ENCODE measurements at places on chromosomes 6 and 20.

GRCh38 chr6:17458966-17459365 lies 65.6 kb downstream of the CAP2 start:
- DNase-seq = no peak

- DNase-seq = no peak
Observed at GRCh38 chr6:115067690-115068447, 725.0 kb upstream of the HS3ST5 start.

- no peak for DNase-seq
Observed at GRCh38 chr20:4138056-4138455, 122.7 kb upstream of the RNF24 start.

GRCh38 chr20:16732506-16733152 lies 2.8 kb downstream of the SNRPB2 start:
- DNase-seq = peak; percentile 1

GRCh38 chr20:2815242-2815900 lies 584 bp downstream of the C20orf141 start:
- DNase-seq = no peak

- DNase-seq = no peak
Observed at GRCh38 chr6:144415835-144416237, 130.7 kb downstream of the UTRN start.

DNA sequence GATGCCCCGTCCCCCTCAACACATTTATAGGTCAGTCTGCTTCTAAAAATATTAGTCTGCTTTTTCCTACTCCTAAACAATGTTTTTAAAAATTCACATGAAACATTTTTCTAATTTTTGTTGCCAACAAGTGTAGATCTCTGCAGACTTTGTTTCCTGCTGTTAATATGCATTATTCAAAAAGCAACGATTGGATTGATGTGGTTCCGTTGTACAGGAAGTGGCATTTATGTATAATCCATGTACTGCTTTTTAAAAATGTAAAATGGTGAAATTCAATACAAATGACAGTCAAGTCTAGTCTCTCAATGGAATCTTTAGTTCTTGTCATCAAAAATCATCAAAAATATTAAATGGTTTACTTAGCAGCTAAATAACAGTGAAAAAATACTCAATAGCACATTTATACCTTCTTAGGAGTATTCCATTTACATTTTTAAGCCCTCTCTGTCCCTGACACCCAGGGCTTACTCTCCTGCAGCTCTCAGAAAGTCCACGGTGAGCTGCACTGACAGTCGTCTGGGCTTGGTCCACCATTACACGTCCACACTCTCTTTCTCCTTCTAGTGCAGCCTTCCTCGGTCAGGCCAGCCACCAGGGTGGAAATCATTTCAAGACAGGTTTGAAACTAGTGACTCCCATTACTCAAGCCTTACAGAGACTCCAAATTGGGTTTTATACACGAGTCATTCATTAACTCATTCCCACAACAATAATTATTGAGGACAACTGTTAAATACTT lies 211.5 kb downstream of the TMEM200A start:
- no peak for DNase-seq

- DNase-seq = peak; percentile 71
Observed at GRCh38 chr6:129621252-129621651, 88.7 kb downstream of the ARHGAP18 start.

GRCh38 chr6:49551078-49551865 lies 804 bp downstream of the C6orf141 start:
- DNase-seq = peak; percentile 37

- DNase-seq = no peak
Observed at GRCh38 chr6:158908606-158909005, 89.4 kb upstream of the EZR start.

GRCh38 chr6:168278904-168279303 lies 40.7 kb downstream of the DACT2 start:
- no peak for DNase-seq

DNA sequence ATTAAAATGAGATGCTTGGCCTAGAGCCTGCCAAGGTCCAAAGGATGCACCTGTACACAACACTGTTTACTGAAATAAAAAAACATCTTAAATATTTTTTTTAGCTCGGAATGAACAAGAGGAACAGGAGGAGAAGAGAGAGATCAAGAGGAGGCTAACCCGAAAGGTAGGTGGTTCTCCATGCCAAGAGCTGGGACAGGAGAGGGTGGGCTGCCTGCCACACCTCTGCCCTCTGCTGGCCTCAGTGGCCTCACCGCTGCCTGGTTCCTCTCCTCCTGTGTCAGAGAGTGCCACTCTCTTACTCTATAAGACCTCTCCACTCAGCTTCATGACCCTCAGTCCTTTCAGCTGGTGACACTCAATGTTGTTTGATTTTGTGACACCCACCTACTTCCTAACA lies 50.2 kb downstream of the TBC1D7 start:
- no peak for DNase-seq

DNA sequence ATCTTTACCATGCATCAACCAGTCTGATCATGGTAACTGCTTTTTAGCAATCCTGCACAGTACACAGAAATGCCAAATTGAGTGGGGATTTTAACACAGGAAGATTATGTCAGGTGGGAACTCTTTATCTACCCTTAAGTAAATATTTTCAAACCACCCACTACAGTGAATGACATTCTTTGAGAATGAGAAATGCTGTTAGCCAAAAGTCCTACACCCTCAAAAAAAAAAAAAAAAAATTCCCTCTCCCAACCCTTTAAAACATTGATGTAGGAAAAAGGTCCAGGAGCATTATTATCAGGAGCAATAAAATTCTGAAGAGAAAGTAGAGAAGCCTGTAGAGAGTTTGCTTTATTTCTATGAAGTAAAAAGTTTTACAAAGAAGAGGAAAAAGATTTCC lies 307.2 kb upstream of the THEMIS start:
- no peak for DNase-seq

GRCh38 chr20:891706-892080 lies 24.4 kb downstream of the ANGPT4 start:
- DNase-seq = no peak

GRCh38 chr6:327538-328116 lies 35.3 kb downstream of the DUSP22 start:
- no peak for DNase-seq

GRCh38 chr6:41683523-41684310 lies 45.4 kb downstream of the MDFI start:
- DNase-seq = peak; percentile 76

DNA sequence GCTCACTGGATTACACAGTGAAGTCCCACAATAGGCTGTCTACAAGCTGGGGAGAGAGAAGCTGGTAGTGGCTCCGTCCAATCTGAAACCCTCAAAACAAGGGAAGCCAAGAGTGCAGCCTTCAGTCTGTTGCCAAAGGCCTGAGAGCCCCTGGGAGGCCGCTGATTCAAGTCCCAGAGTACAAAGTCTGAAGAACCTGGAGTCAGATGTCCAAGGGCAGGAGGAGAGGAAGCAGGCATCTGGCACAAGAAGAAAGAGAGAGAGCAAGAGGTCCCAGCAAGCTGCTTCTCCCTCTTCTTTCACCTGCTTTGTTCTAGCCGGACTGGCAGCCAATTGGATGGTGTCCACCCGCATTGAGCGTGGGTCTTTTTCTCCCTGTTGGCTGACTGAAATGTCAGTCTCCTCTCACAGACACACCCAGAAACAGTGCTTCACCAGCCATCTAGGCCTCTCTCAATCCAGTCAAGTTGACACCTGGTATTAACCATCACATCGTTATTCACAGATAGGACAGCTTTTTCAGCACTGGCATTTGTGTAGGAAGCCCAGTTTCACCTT lies 51.2 kb downstream of the CRYBG1 start:
- DNase-seq = no peak

DNA sequence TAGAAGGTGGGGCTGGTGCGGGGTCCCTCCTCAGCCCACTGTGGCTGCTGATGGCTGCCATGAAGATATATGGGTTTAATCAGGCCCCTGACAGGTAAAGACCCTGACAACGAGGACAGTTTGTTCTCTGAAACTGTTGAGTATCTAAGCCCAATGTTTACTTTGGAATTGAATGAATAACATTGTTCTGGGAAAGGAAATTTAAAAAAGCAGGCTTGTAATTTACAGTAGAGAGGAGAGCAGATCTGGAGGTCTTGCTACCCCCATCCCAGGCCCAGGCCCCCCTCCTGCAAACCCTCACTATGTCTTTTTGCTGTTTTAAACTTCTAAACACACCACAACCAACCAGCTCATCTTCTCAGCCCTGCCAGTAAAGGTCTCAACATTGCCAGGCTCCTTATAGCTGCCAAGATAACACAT lies 171.3 kb downstream of the CDC5L start:
- DNase-seq = no peak

DNA sequence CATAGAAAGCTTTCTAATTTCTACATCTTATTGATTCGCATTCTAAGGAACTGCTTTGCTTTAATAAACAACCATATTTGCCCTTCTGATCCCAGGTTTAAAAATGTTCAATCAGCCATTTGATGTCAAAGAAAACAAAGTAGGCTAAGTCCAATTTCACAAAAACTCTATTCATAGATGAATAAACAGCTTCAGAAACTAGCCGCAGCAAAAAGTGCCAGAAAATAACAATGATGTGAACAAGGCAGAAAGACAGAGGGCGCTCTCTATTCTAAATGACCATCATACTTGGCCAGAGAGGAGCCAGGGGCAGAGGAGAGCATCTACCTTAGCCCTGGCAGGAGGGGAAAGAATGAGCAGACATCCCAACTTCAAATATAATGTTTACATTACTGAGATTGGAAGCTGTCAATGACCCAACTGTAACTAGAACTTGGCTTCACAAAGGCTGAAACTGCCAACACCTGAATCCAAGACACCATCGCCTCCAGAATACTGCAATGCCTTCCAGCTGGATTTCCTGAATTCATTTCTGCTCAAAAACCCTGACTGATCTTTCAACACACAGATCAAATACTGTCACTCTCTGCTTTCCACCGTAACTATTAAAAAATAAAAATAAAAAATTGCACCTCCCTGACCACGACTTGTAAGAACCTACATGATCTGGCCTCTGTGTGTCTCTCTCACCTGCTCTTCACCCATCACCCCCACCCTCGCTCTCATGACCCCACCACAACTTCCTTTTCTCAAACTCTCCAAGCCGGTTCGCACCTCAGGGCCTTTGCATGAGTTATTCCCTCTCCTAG lies 9.5 kb downstream of the CNKSR3 start:
- peak; percentile 44 for DNase-seq

DNA sequence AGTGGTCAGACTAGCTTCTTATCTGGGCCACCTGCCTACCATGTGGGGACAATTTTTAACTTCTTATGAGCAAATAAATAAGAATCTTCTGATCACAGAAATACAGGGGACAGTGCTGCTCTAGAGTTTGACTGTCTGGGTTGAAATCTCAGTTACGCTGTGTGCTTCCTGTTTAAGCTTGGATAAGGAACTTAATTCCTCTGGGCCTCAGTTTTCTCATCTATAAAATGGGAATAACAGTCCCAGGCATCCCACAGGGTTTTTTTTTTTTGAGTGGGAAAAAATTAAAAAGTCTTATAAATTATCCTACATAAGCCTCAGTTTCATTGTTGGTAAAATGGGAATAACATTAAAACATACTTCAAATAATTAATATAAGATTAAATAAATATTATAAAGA lies 340.9 kb downstream of the ESR1 start:
- no peak for DNase-seq

DNA sequence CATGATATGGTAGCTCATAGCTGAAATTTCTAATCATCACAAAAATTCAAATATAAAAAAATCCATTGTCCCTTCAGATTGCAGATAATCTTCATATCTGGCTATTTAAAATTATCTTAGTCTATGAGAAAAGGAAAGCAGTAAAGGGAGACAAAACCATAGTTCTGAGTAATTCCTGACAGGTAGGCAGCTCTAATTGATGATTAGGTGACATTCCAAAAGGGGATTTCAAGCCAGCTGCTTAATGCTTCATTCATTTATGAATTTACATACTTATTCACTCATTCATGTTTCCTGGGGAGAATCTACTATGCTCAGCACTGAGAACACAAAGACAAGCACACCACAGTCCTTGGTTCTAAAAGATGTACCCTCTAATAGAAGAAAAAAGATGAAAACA lies 437.1 kb downstream of the COL12A1 start:
- DNase-seq = no peak

- DNase-seq = no peak
Observed at GRCh38 chr6:110626442-110626841, 150.0 kb upstream of the SLC22A16 start.

- no peak for DNase-seq
Observed at GRCh38 chr6:151891524-151891923, 84.0 kb downstream of the ESR1 start.

DNA sequence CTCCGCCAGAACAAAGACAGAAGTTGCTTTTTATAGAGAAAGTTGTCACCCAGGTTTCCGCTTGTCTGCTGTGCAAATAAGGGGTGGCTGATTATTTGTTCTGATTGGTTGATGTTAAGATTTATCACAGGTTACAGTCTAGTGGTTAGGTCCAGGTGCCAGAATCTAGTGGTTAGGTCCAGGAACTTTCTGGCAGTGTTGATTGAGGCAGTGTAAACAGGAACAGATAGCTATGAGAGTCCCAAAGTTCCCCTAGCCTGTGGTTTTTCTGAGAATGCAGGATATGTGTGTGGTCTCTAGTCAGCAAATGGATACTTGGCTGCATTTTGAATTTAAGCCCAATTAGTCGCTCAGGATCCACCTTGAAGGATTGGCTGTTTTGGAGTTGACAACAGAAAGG lies 148.0 kb downstream of the TMEM200A start:
- no peak for DNase-seq

DNA sequence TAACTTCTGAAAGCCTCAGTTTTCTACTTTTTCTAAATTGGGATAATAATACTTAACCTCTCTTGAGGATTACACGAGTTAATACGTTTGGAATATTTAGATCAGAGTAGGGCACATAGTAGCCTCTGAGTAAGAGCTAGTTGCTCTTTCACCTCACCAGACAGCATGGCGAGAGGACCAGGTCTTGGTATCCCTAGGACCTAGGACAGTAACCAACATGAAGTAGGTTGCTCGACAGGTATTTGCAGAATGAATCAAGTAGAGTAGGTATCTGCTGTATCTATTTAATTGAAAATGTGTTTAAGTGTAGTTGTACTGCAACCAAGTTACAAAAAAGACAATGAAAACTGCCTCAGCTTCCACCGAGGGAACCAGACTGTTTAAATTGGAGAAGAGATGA lies 1.4 kb downstream of the CDC5L start:
- DNase-seq = peak; percentile 30

DNA sequence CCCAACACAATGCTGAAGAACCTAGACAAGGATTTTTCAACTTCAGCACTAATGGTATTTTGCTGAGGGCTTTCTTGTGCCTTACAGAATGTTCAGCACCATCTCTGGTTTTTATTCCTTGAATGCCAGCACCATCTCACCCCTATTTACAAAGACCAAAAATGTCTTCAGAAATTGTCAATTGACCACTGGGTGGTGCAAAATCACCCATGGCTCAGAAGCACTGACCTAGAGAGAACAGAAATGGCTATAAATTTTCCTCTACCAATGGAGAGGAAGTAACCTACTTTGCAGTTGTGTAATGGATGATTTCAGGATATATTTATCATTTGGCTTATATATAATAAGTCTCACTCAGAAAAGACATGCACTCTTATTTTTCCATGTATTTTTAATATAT lies 431.0 kb upstream of the IRAK1BP1 start:
- no peak for DNase-seq

- DNase-seq = no peak
Observed at GRCh38 chr6:13235339-13235738, 93.0 kb downstream of the TBC1D7 start.

All from erythroblast (primary cell).